H7 (cell line): ENCODE measurements at places on chromosomes 5 and 9.

- DNase-seq = no peak
These were observed 532.2 kb upstream of the WWC1 start for GRCh38 chr5:167759057-167759821.

GRCh38 chr9:131891598-131891997 is 151.7 kb upstream of the RAPGEF1 start:
- no peak for DNase-seq

DNA sequence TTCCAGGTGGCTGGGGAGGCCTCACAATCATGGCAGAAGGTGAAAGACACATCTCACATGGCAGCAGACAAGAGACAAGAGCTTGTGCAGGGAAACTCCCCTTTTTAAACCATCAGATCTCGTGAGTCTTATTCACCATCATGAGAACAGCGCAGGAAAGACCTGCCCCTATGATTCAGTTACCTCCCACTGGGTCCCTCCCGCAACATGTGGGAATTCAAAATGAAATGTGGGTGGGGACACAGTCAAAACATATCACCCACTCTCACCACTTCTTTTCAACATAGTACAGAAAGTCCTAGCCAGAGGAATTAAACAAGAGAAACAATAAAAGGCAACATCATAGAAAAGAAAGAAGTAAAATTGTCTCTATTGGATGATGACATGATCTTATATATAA is 223.4 kb upstream of the SLC24A2 start:
- no peak for DNase-seq

- no peak for DNase-seq
These were observed 78.3 kb upstream of the TNFSF8 start for GRCh38 chr9:115008536-115009270.

- DNase-seq = no peak
These were observed 125.8 kb downstream of the DTWD2 start for GRCh38 chr5:118862596-118862995.

DNA sequence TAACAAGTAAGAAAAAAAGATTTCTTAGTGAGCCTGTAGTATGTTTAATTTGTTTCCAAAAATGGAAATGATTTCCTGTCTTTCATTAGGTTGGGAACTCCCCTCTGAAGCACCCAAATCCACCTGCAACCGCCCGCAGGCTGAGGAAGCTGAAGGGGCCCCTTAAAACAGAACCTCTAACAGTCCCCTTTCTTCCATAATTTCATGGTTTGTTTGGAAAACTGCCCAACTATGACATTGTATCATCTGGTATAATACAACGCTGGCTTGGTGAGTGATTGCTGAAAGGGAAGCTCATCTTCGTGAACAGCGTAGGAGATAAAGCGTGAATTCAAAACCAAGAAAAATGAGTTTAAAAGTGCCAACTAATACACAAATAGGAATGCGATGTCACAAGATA is 215.5 kb downstream of the FSTL4 start:
- DNase-seq = no peak

GRCh38 chr9:107178293-107178692 is 104.8 kb upstream of the RAD23B start:
- DNase-seq = no peak

DNA sequence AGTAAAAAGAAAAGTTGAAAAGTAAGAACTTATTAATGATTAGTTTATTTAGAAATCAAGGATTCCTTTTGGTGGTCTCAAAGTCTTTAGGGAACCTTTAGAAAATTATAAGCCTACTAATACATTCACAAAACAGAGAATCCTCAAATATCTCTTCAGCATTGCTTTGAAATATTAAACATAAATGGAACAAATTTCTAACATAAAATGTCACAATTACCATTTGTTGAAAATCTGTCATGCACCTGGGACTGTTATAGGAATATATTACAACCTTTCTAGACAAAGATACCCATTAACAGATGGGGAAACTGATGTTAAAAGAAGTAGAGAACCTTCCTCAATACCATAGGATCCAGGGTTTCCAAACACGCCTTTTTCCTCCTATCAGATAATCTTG is 83.2 kb downstream of the LHFPL2 start:
- no peak for DNase-seq

DNA sequence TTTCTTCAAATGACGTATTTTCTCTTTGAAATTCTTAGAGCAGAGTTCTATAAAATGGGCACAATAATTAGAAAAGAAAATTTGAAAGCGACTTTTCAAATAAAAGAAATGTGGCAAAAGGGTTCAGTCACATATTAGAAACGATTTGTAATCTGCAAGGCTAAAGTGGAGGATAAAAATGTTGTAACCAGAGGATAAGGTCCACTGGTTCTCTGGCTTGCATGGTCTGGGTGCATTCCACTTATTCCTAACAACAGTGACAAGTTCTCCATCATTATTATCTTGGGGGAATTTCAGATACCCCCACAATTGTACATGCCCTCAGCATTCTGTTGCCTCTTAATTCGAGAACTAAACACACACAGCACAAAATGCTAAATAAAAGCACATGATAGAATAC is 91.1 kb downstream of the IQGAP2 start:
- no peak for DNase-seq

DNA sequence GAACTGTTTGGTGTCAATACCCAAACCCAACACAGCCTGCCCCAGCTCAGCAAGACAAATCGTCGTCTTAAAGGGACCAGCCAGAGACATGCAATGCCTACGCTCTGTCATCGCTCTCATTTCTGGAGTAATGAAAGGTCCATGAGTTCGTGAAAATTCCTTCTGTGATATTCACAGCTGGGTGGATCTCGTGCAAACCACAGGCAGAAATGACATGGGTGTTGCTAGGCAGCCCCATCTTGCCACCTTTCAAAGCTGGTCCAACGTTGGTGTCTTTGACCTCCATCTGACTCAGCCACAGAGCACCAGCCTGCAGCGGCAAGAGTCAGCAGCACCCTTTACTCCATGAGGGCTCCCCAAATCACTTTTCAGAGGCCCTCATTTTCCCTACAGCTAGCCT is 215.3 kb downstream of the SLIT3 start:
- no peak for DNase-seq

- no peak for DNase-seq
These were observed 237.8 kb upstream of the NFIL3 start for GRCh38 chr9:91661451-91661850.

DNA sequence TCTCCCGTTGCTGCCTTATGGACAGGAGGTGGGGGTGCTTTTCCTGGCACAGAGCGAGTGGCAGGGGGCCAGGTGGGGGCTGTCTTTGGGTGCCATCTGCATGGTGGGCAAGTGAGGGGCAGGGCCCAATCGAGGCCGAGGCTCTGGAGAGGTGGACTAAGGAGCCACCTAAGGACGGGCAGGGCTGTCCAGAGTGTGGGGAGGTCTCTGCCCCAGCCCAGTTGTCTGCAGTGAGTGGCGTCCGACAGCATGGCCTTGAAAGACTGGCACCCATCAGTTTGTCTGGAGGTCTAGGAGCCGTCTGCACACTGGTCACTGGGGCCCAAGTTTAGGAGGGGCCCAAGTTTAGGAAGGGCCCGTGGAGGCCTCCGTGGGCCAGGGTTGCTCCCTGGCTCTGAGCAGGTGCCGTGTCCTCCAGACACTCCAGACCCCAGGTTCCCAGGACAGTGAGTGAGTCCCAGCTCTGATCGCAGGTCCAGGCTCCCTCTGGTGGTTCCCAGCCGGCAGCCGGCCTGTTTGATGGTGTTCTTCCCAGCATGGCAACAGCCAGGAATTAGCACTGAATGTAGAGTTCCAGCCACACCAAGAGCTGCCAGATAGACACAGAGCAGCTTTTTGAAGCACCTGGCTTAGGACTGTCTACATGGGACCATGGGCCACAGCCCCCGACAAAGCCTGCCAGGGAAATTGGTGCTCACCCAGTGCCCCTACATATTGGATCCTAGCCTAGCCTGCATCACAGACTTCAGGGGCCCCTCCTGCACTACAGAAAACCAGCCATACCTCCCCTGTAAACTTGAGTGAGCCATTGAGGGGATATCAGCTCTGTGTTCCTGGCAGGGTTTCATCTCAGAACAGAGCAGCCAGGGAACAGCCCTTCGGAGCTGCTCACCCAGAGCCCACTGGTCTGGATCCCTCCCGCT is 120.9 kb downstream of the WNK2 start:
- peak; percentile 93 for DNase-seq

- DNase-seq = no peak
These were observed 509.4 kb upstream of the C9orf72 start for GRCh38 chr9:28082671-28083070.

- no peak for DNase-seq
These were observed 116.3 kb downstream of the CNTLN start for GRCh38 chr9:17251100-17251499.

GRCh38 chr9:136673975-136674785 is 11.5 kb downstream of the EGFL7 start:
- no peak for DNase-seq

- no peak for DNase-seq
These were observed 28.4 kb downstream of the CEL start for GRCh38 chr9:133090187-133090586.

GRCh38 chr9:130984521-130984920 is 24.5 kb upstream of the LAMC3 start:
- no peak for DNase-seq

DNA sequence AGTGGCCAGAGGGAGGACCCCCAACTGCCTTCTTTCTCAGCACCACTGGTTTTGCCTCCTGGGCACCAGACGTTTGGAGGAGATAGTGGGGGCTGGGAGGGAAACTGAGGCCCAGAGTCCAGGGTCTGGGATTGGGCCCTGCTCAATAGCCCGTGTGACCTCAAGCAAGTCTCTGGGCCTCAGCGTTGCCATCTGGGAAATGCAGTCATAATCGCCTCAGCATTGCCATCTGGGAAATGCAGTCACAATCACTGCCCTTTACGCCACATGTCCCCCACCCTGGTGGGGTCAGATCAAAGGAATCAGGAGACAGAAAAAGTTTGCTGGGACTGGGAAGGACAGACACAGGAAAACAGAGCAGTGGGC is 1.6 kb downstream of the SH2D3C start:
- DNase-seq = no peak

DNA sequence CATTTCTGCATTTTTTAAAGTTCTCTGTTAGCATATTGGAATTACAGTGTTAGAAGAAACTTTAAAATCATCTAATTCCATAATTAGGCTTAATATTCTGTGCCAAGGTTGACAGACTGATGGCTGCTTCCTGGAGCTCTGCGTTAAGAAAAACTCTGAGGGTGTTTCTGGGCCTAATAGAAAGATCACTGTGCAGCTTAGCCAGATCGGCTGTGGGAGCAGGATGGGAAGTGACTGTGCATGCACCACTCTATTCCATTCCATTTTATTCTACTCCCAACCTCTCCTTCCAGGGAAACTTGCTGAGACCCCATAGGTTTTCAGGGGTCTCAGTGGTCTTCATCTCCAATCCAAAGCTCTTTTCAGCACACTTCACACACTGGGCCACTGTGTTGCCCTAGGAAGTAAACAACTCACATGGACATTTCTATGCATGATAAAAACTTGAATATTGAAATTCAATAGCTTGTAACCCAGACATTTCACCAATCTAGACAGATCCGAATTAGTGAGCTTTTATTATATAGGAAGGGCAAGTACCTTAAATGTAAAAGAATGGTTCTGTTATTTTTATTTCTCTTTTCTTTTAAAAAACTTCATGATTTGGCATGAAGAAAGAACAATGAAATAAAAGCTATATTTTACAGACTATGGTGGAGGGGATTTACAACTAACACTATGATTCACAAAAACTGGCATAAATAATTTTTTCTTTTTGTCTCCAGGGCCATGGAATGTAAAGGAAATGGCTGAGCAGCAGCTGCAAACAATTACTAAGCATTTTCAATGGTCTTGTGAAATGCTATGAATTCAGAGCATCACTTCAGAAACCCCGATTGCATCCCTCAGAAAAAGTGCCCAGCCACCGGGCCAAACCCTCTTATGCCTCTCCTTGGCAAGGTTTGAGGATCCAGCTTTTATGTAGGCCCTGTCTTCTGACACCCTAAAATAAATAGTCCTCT is 51.4 kb upstream of the DAB2 start:
- DNase-seq = no peak
